ENCODE measurements at places on chromosomes 3 and 15.
A peak's percentile ranks its signal among the peaks of the same experiment; 100 is the strongest.

GRCh38 chr15:27545494-27546255 lies 553.4 kb downstream of the OCA2 start:
- DNase-seq, result peak; percentile 0

GRCh38 chr15:98649472-98650416 lies 1.4 kb downstream of the IGF1R start:
- DNase-seq, result peak; percentile 31

GRCh38 chr3:159987291-159987711 lies 1.3 kb upstream of the IL12A start:
- DNase-seq, result peak; percentile 60

- peak; percentile 35 for DNase-seq
Observed at GRCh38 chr3:150090006-150090405, 119.3 kb upstream of the PFN2 start.

GRCh38 chr15:76011627-76012551 lies at the start of gene NRG4:
Gene NRG4, minus strand, starts transcription at chr15:76012424. Its CDS starts 1,194 bp downstream, at chr15:76011230.
- peak; percentile 5 for DNase-seq

DNA sequence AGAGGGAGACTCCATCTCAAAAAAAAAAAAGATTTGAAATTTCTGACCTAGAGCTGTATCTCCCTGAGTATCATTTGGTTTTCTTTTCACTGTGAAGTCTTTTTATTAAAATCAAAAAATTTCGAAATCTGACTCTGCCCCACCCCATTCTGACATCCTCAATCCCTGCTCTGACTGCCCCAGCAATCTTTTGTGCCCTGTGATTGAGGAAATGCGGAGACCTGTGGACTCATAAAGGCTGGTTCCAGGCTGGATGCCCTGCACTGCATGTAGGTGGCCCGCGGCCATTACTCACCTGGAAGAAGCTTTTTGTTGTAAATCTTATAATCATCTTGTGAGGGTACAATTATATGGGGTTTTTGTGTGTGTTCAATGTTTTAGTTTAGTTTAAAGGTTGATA lies 147.3 kb upstream of the SEMA6D start:
- DNase-seq, result no peak

GRCh38 chr3:32456429-32457130 lies 46.1 kb downstream of the CMTM6 start:
- no peak for DNase-seq

DNA sequence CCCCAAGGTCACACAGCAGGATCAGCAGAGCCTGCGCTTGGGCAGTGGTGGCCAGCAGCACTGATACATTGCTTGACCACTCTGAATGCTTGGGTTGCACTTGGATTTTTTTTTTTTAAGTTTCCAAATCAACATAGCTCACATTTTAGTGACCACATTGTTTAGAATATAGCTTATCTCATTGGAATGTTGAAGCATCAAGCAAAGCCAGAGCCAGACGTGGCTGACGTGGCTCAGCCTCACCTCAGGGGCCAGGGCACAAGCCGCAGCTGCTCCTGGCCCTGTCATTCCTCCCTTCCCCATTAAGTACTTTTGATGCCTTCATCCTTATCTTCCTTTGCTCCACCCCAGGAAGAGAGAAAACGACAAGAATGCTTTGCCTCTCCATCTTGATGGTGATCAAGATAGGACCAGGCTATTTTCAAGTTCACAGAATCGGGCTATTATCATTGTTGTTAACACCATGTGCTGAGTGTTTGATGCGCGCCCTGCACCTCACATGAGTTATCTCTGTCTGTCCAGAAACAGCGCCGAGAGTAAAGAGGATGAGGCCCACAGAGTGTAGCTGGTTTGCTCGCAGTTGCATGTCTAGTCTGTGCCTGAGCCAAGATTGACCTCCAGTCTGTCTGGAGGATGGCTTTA lies 75.8 kb downstream of the AAGAB start:
- DNase-seq, result peak; percentile 98

DNA sequence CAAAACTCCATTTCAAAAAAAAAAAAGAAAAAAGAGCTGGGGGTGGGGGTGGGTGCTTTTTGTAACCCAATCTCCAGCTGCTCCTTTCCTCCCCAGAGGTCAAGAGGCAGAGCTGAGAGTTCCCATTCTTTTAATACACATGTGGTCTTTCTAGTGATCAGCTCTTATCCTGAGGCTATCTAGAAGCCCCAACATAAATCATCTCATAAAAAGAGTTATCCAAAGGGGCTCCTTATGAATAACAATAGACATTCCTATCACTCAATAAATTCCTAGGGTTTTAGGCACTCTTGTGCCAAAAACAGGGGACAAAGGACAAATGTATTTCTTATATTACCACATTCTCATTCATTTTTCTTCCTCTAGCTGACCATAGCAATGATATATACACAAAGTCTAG lies 25.1 kb upstream of the GAP43 start:
- no peak for DNase-seq

GRCh38 chr3:139982404-139982803 lies 47.4 kb downstream of the CLSTN2 start:
- DNase-seq, result peak; percentile 17

Data from M059J (cell line).